SJSA1 (cell line): ENCODE measurements at places on chromosomes 1 and 21. TPM values are rescaled to one million over a fixed set of nuclear protein-coding genes. Genes with fewer than 3 reads are reported as not detected.

The TMPRSS15 gene
- not detected in 2 replicates for total RNA-seq

The KRTAP13-2 gene
- total RNA-seq, result not detected in 2 replicates

The RALGPS2 gene
- total RNA-seq, result 14.9 and 21.4 TPM in 2 replicates

The MARCKSL1 gene
- total RNA-seq, result 53.7 and 67.1 TPM in 2 replicates

The TMPRSS2 gene
- total RNA-seq, result not detected in 2 replicates

The GGPS1 gene
- 26.9 and 32.7 TPM in 2 replicates for total RNA-seq

The PLA2G5 gene
- total RNA-seq, result not detected in 2 replicates

The NHLH1 gene
- total RNA-seq, result 0.11 TPM in 1 of 2 replicates, not detected in the other

The KCNE2 gene
- total RNA-seq, result not detected in 2 replicates

The CSF3R gene
- not detected in 2 replicates for total RNA-seq

The FLG2 gene
- total RNA-seq, result not detected in 2 replicates

The G0S2 gene
- not detected in 2 replicates for total RNA-seq

The TMEM79 gene
- 0.69 and 1.9 TPM in 2 replicates for total RNA-seq

The DMBX1 gene
- total RNA-seq, result not detected in 2 replicates

The RGS4 gene
- 3.4 and 5.4 TPM in 2 replicates for total RNA-seq

The PDIK1L gene
- 5.3 and 9.1 TPM in 2 replicates for total RNA-seq

The SPATA1 gene
- total RNA-seq, result 0.06 and 0.74 TPM in 2 replicates

The OR2M2 gene
- total RNA-seq, result not detected in 2 replicates

The DDOST gene
- 249 and 352 TPM in 2 replicates for total RNA-seq

The HTR6 gene
- total RNA-seq, result not detected in 2 replicates
